Naive thymus-derived CD8-positive, alpha-beta T cell (primary cell): ENCODE measurements at places on chromosomes 2 and 18. TPM values are rescaled to one million over a fixed set of nuclear protein-coding genes. Genes with fewer than 3 reads are reported as not detected.
A peak's percentile ranks its signal among the peaks of the same experiment; 100 is the strongest.

Gene SPATS2L
- 2.6 TPM for total RNA-seq

Gene DYNAP
- total RNA-seq, result not detected

Gene LAMA3
- total RNA-seq, result not detected

Gene AKAIN1
- not detected for total RNA-seq

Gene PASK
- total RNA-seq, result 550 TPM

Gene LAMA1
- not detected for total RNA-seq

- no peaks in the 10 kb centered on the region for H3K4me1 ChIP-seq
- no peak overlapping the region for H3K27ac ChIP-seq
- no peaks in the 10 kb centered on the region for H3K36me3 ChIP-seq
- no peaks in the 10 kb centered on the region for H3K27me3 ChIP-seq
- no peak overlapping the region for H3K4me3 ChIP-seq
- DNase-seq, result no peak
Observed at GRCh38 chr2:188573453-188573852, 281.8 kb downstream of the GULP1 start.

DNA sequence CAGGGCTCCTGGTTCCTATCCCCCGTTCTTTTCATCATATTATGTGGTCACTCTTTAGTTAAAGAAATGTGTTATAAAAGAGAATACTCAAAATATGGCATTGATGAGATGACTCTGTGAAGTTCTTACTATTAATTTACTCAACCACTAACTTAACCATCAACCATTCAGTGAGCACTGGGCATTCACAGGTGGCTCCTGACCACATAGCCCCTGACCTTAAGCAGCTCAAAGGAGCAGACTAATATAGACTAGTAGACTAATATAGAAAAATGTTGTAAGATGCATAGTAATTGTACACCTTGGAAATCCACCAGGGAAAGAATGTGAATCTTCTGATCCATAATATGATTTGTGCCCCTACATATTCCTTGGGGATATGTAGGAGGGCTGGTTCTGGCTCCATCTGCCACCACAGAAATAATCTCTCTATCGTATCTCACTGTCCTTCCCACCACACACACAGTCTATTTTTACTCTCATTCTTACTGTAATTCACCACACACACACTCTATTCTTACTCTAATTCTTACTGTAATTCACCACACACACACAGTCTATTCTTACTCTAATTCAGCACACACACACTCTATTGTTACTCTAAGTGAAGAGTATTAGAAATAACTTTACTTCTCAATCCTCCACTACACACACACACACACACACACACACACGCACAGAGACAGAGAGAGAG lies 188.9 kb upstream of the ITGA4 start:
- peaks cover 15% of the 10 kb centered on the region for H3K4me1 ChIP-seq
- H3K27me3 ChIP-seq, result no peaks in the 10 kb centered on the region
- H3K27ac ChIP-seq, result no peak overlapping the region

DNA sequence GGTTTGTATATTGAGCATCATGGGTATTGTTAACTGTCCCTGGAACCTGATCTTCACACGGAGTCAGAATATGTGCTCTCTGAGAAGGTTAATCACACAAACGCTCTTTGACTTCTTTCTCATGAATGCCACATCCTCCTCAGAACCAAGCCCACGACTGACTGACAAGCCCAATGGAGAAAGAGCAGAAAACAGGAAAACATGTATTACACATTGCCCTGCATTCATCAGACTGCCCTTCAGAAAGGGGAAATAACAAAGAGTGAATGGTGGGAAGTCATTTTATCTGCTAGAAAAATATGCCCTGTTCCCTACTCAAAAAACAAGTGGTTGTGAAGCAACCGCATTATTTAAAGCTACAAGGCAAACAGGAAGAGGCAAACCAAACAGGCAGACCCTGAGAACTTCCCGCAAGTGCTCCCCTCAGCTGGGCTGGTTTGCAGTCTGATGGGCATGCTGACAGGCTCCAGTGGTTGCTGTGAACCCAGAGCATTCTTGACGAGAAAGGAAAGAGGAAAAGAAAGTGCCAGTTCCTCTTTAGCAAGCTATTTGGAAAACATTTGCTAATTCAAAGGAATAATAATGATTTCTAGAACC lies 172.9 kb upstream of the SETBP1 start:
- no peak overlapping the region for H3K27ac ChIP-seq
- H3K4me3 ChIP-seq, result no peak overlapping the region
- DNase-seq, result peak; percentile 23
- peaks cover 5% of the 10 kb centered on the region for H3K4me1 ChIP-seq
- H3K36me3 ChIP-seq, result no peaks in the 10 kb centered on the region
- no peaks in the 10 kb centered on the region for H3K27me3 ChIP-seq

GRCh38 chr18:67243799-67244587 lies 272.5 kb downstream of the DSEL start:
- H3K36me3 ChIP-seq, result no peaks in the 10 kb centered on the region
- DNase-seq, result peak; percentile 23
- H3K4me1 ChIP-seq, result peaks cover 49% of the 10 kb centered on the region
- peak overlapping the region; percentile 93 for H3K27ac ChIP-seq

DNA sequence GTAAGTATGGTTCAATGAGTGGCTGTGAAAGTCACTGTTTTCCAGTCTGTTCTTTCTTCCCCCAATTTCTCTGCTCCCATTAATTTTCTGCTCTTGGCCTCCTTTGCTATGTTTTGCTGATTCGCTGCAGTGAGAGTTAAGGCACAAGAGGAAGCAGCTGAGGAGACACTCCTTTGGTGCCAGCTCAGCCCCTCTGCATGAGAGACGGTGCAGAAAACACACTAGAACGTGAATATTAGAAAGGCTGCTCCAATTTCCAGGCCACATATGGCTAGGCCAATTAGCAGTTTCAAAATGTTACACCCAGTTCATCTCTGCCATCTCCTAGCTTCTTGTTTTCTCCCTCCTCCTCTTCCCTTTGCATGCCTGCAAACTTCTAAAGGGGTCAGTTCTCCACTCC lies 38.9 kb downstream of the AKAIN1 start:
- H3K36me3 ChIP-seq, result no peaks in the 10 kb centered on the region
- peak overlapping the region; percentile 75 for H3K4me3 ChIP-seq
- H3K4me1 ChIP-seq, result peaks cover 40% of the 10 kb centered on the region
- DNase-seq, result no peak

DNA sequence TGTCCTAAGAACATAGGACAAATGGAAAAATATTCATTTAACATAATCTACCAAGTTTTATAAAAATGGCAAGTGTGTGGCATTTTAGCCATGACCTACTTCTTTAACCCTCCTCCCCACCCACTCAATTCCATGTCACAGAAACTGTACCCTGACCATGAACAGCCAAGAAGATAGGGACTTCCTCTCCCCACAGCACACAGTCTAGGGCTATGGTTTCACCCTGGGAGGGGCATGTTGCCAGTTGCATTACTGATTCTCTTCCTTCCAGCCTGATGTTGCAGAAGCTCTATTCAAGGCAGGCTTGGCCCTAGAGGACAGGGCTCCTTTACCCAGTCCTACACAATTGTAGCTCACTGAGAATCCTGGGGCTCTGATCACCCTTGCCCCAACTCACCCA lies 153.6 kb upstream of the KLF7 start:
- H3K4me3 ChIP-seq, result no peak overlapping the region
- no peaks in the 10 kb centered on the region for H3K4me1 ChIP-seq
- H3K36me3 ChIP-seq, result no peaks in the 10 kb centered on the region
- no peak overlapping the region for H3K27ac ChIP-seq

DNA sequence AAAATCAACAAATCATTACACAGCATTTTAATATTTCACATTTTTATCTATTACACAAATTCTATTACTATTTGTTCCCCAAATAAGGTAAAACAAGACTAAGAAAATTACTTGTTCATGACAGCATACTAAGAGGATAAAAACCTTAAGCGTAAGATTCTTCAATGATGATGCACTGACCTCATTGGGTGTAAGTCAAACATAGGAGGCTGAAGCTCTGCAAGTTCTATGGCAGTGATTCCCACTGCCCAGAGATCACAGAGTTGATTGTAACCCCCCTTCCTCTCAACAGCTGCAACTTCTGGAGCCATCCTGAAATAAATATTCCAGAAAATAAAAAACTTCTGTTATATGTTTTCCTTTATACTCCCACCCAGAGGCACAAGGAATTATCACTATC lies 82.2 kb upstream of the CDKL4 start:
- peaks cover 51% of the 10 kb centered on the region for H3K36me3 ChIP-seq
- H3K27me3 ChIP-seq, result no peaks in the 10 kb centered on the region
- no peak overlapping the region for H3K4me3 ChIP-seq
- no peak overlapping the region for H3K27ac ChIP-seq

- H3K27me3 ChIP-seq, result no peaks in the 10 kb centered on the region
- no peaks in the 10 kb centered on the region for H3K4me1 ChIP-seq
- no peak overlapping the region for H3K4me3 ChIP-seq
- no peak for DNase-seq
- H3K36me3 ChIP-seq, result no peaks in the 10 kb centered on the region
Observed at GRCh38 chr2:42459296-42459695, 34.5 kb downstream of the KCNG3 start.

DNA sequence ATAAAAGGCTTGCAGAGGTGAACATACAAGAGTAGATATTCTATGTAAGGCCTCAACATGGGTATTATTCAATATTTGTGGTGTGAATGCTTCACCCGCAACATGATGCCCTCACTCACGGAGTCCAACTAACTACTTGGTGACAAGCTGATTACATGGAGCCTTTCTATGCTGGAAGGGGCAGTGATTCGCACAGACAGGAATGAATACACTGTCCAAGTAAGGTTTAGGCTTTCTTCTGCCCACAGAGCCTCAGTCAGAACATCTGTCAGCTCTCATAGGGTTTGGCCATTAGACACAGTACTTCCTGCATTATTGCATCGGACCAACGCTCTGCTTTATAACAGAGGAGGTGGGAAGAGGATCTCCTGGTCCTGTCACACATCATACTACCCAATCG lies 80.3 kb upstream of the SLC35G4 start:
- H3K36me3 ChIP-seq, result no peaks in the 10 kb centered on the region
- H3K27me3 ChIP-seq, result no peaks in the 10 kb centered on the region
